D721Med (cell line): ENCODE measurements at places on chromosomes 12 and 14.

GRCh38 chr12:116213885-116214527 is 63.5 kb downstream of the MED13L start:
- no peak for DNase-seq

GRCh38 chr14:62896932-62897456 is 148.3 kb downstream of the KCNH5 start:
- DNase-seq, result no peak

- no peak for DNase-seq
These were observed 190.8 kb downstream of the TTC7B start for GRCh38 chr14:90625445-90625844.

GRCh38 chr14:96627386-96627785 is 125.2 kb downstream of the PAPOLA start:
- DNase-seq, result no peak

DNA sequence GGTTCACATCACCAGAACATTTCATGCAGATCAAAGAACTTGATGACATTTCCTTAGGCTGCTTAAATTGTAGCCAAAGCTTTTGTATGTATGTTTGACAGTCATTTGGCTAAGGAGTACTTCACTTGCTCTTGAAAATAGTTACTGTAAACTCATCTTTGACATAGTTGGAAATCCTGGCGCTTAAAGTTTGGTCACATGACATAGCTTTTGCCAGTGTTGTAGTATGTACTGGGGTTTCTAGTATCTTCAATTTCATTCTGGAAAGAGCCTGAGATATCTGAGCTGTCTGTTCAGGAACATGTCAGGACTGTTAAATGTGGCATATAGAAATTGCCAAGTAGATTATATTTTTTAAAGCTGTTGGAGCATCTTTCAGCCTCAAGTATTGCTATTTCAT is 55.7 kb downstream of the WDR20 start:
- no peak for DNase-seq

GRCh38 chr12:8702159-8702558 is 4.4 kb downstream of the RIMKLB start:
- no peak for DNase-seq

DNA sequence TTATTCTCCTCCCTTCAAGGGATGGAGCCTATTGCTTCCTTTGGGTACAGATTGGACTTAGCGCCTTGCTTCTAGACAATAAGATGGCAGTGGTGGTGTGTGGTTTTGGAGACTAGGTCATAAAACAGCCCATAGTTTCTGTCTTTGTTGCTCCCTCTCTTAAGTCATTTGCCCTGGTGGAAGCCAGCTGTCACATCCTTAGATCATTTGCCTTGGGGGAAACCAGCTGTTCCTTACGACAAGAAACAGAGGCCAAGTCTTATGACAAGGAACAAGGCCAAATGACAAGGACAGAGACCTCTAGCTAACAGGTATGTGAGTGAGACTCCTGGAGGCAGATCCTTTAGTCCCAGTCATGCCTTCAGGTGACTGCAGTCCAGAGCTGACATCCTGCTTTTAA is 9.2 kb upstream of the PALS1 start:
- no peak for DNase-seq

DNA sequence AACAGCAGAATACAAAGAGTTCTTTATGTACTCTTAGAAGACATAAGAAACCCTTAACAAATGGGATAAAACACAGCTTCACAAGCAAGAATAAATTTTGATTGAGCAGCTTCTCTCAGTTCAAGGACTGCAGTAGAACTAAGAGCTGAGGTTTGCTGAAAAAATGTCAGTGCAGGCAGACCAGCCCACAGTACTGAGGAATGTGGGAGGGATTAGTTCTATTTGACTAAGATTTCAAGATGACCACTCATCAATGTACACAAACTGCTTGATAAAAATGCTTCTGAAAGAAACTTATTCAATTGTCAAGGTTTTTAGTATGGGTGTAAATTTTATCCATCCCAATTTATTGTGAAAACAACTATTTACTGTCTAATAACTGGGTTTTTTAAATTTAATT is 138.4 kb downstream of the SEC23A start:
- no peak for DNase-seq

GRCh38 chr14:88590173-88590572 is 27.3 kb downstream of the ZC3H14 start:
- DNase-seq, result no peak

DNA sequence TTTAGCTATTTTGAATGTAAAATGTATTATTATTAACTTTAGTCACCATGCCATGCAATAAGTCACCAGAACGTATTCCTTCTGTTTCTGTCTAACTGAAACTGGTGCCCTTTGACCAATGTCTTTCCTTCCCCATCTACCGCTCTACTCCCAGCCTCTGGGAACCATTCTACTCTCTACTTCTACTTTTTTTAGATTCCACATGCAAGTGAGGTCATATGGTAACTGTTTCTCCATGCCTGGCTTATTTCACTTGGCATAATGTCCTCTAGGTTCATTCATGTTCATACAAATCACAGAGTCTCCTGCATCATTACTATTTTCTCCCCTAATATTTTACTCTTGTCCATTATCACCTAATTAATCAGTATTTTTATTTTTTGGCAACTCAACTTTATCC is 160.1 kb downstream of the TMX1 start:
- DNase-seq, result no peak

- no peak for DNase-seq
These were observed 108.8 kb upstream of the PTPRR start for GRCh38 chr12:71029302-71029701.

DNA sequence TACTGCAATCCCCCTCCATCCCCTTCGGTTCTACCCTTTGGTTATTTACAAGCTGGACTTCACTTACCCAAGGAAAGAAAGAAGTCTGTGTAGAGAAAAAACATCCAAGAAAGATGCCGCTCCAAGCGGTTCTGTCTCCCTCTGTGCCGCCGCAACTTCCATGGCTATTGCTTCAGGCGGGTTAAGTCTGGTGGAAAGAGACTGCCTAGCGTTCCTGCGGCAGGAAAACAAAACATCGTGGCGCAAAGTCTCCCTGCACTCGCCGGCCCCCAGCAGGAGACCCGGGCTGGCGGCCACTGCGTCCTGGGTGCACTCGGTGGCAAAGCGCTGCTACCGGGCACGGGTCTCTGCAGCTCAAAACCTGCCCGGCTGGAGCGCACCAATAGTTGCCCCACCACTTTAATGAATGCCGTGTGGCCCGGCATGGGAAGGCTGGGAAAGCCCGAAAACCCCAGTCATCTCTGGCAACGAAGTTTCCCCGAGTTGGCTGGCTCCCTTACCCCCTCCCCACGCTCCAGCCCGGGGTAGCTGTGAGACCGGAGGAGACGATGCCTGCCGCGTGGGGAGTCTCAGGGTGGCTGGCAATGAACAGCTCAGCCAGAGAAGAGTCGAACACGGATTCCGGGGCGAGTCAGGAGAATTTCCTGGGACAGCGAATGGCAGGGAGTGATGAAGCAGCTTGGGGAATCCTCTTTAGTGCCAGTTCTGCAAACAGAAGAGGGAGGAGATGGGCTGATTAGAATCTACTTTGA is 3.5 kb upstream of the KCNK10 start:
- no peak for DNase-seq

- DNase-seq, result no peak
These were observed 768 bp downstream of the PTPN11 start for GRCh38 chr12:112419297-112420133.

GRCh38 chr14:22112004-22112403 is 438.4 kb upstream of the OR4E1 start:
- DNase-seq, result no peak

GRCh38 chr14:48350971-48351370 is 675.6 kb upstream of the MDGA2 start:
- DNase-seq, result no peak

- no peak for DNase-seq
These were observed 72.0 kb downstream of the NUMB start for GRCh38 chr14:73386342-73386741.

- no peak for DNase-seq
These were observed 379.4 kb downstream of the RPS29 start for GRCh38 chr14:49206828-49207227.

DNA sequence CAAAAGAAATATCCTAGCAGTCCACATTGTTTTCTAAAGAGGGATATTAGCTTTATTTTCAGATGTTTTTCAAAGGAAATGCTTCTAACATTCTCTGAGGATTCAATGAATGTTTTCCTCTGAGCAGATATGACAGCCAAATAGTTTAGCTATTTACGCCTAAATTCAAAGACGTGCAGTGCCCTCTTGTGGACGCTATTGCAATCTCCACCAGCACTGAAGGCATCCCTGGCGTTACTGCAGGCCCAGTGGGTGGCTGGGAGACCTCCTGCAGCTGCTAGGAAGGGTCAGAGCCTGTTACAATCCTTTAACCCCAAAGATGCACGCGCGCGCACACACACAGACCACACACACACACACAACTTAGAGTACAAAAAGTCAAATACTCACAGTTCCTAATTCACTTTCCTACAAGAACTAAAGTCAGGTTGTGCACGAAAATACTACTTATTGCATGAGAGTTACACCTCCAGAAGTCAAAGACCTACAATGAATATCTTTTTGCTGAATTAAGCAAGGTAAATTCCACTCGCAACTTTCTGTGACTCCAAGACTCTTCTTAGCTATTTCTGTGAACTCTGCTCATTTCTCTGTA is 589.3 kb upstream of the TMEM132C start:
- no peak for DNase-seq

- no peak for DNase-seq
These were observed 949 bp downstream of the PLBD2 start for GRCh38 chr12:113359133-113359938.

DNA sequence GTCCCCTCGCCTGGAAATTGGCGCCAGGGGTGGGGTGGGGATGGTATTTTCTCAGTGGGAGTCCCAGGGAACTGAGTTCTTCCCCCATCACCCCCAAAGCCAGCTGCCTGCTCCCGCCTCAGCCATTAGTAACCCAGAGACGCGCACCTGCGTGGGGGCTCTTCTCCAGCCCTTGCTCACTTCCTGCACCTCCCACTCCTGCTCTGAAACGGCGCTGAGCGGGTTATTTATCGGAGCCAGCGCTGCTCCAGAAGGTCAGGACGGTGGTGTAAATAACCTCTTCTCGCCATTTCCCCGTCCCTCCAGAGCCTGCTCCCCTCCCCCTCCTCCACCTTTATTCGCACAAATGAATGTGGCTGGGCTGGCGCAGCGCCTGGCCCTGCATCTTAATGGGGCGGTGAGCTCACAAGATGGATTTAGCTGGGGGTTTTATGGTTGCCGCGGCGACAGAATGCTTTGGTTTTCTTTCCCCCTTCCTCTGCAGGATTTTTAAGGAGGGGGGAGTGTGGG is 12.2 kb downstream of the GPR84 start:
- DNase-seq, result no peak

DNA sequence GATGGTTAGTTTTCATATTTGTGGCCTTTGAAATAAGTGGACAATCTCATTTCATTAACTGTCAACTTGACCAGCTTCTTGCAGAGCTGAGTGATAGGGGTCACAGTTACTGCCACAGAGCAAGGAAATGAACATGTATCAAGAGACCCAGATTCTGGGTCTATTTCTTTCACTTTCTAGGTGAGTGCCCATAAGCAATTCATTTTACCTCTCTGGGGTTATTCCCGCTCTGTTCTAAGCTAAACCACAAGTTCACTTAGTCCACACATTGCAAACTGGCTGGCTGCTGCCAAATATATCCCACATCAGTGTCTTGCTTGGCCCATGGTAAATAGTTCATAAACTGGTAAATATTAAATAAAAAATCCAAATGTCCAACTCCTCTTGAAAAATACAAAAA is 29.9 kb downstream of the GPHB5 start:
- no peak for DNase-seq
